Cortex of kidney (tissue), 1 donor: ENCODE measurements at places on chromosomes 11 and 22.

- DNase-seq = no peak
Measured at GRCh38 chr11:122772945-122773344, 65.4 kb upstream of the CRTAM start.

DNA sequence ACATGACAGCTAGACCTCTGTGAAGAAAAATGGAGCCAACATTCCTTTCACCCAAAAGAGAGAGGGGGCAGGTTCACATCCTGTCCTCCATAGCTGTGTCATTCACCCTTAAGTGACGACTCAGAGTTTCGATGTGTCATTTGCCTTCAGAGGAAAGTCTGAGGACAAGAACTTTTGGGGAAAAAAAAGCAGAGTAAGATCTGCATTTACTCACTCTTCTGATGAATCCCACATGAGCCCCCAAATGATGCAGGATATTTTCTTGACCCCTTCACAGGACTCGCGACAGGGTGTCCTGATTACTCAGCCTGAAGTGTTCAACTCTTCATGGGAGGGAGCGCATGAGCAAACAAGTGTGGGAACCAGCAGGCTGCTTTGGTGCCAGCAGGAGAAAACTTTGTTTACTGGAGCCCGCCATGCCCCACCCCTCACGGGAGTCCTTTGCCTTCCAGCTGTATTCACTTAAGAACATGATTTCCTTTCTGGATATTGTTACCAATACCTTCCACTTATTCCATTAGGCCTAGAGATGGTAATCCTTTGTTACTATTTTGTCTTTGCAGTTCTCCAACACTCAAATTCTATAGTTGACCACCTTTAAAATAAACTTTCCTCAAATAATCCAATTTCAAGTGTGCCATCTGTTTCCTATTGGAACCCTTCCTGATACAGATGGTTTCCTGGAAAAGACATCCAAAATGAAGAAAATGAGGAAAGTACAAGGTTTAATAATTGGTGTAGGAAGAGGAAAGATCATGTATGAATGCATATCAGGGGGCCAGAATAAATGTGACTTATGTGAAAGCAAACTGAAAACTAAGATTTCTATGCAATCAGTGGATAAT lies 729.8 kb downstream of the FAM181B start:
- DNase-seq = no peak

DNA sequence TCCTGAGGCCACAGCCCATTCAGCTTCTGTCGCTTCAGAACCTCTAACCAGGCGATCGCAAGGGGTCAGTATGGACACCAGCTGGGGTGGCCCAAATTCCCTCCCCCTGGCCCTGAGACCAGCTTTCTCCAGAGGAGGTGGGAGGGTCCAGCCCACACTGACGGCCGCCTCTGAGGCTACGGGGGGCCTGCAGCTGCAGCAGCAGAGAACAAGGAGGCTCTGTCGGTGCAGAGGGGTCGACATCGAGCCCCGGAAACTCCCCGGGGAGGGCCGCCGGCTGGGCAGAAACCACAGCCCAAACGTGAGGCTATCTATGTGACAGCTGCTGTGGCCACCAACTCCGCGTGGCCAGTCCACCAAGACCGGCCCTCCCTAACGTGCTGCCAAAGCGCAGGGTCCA lies 40.8 kb downstream of the ELFN2 start:
- DNase-seq = no peak

GRCh38 chr11:117009905-117010605 lies 88.2 kb downstream of the SIK3 start:
- no peak for DNase-seq

GRCh38 chr11:97296301-97296700 lies 906.5 kb downstream of the JRKL start:
- DNase-seq = no peak

- no peak for DNase-seq
Measured at GRCh38 chr11:126072141-126072741, 9.6 kb upstream of the CDON start.

DNA sequence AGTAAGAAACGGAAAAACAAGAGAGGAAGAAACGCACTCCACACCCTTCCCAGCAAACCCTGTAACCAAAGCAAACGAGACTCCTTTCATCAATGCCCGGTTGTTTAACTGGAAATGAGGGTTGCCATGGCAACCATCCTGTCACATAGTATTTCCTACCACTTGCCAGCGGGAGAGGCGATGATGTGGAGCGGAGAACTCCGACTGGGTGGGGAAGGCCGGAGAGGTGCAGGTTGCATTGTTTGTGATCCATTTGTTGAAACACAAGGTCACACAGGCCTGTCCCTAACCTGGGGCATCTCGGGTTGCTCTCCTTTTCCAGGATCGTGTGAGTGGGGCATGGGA lies 609.9 kb downstream of the BUD13 start:
- no peak for DNase-seq

DNA sequence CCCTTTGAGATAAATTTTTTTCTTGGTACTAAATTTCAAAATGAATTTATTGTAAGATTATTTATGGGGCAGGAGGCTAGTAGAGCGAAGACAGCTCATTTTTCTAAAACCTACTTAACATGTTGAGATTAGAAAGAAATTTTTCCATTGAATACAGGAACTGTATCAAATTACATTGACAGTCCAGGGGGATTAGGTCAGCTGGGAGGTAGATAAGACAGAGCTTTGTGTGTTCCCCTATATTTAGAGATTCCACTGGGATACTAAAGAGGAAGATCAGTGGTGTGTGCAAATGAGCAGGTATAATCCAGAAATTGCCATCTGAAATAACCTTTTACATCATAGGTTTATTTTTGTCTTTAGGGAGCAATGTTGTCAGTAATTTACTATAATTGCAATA lies 32.1 kb downstream of the ENDOD1 start:
- DNase-seq = no peak

GRCh38 chr11:61075891-61076290 lies 26.4 kb upstream of the CD5 start:
- no peak for DNase-seq
